ENCODE measurements at places on chromosomes 1 and 21.
A peak's percentile ranks its signal among the peaks of the same experiment; 100 is the strongest.

GRCh38 chr1:63982201-63982600, 208.4 kb downstream of the ROR1 start:
- DNase-seq: no peak

- DNase-seq: no peak
Observed at GRCh38 chr1:200262326-200262965, 147.4 kb downstream of the ZNF281 start.

DNA sequence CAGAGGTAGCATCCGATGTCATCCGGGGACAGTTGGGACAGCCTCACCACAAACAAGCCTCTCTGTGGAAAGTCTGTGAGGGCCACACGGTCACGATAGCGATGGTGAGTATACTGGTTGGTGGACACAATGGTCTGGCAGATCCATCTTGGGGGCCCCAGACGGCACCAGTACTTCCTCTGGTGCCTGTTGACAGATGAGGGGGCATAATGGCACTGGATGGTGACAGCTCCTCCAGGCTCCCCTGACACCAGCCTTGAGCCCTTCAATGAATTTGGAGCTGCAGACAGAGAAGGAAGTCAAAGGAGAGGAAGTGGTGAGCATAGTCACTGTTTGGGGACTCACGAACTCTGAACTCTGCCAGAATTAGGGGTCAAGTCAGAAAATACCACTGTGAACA, 8.0 kb downstream of the FCAMR start:
- DNase-seq: no peak

GRCh38 chr1:66937529-66938234, 12.9 kb downstream of the MIER1 start:
- DNase-seq: no peak

GRCh38 chr1:6424000-6424565, 493 bp upstream of the ESPN start:
- DNase-seq: no peak

- no peak for DNase-seq
Observed at GRCh38 chr1:92730476-92730875, 54.4 kb downstream of the EVI5 start.

DNA sequence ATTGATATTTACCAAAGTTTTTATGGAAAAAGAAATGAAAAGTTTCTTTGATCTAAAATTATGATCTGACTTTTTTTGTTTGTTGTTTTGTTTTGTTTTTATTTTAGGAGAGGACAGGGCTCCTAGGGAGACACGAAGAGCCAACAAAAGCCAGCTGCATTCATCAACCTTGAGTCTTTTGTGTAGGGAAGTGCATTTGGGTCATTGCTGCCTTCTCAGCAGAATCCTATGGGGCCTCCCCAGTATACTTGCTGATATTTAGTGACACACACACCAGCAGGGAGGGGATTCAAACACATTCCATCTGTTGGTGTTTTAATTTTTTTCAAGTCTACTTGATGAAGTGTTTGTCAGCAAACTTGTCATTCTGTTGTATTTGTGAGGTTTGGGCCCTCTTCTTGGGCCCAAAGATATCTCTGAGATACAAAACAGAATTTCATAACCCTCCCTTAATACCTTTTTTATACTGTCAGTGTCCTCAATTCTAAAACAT, 203.5 kb downstream of the NTNG1 start:
- no peak for DNase-seq

- no peak for DNase-seq
Observed at GRCh38 chr1:97186381-97186780, 464.8 kb downstream of the PTBP2 start.

DNA sequence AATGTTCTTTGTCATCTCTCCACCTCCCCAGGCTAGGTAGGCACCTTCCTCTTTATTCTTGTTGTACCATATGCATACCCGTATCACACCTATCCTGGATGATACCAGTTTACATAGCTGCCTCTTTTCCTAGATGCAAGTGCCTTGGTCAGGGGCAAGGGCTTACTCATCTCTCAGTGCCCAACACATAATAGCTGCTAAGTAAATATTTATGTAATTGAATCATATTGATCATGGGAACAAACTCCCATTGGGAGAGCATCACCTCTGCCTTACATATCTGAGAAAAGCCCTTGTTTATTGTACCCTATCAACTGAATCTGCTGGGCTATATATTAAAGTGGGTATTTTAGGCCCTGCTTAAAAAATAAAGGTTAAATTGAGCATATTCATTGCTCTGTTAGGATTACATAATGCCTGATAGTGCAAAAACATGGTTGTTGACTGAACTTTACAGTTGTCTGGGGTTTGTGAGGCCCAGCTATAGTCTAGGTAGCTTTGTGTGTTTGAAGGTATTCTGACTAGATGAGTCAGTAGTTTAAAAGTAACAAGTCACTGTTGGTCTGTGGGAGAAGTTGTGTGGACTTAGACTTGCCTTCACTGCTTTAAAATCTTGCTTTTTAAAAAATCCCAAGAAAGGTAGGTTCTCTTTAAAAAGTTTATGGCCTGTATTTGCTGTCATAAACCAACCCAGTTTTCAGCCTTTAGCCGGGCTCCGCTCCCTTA, 82.6 kb downstream of the OLFML2B start:
- DNase-seq: no peak

GRCh38 chr1:237814319-237814924, 76.3 kb downstream of the ZP4 start:
- DNase-seq: no peak

- no peak for DNase-seq
Observed at GRCh38 chr1:178847396-178847849, 23.5 kb downstream of the ANGPTL1 start.

- DNase-seq: no peak
Observed at GRCh38 chr1:66240491-66241484, 293.2 kb upstream of the SGIP1 start.

DNA sequence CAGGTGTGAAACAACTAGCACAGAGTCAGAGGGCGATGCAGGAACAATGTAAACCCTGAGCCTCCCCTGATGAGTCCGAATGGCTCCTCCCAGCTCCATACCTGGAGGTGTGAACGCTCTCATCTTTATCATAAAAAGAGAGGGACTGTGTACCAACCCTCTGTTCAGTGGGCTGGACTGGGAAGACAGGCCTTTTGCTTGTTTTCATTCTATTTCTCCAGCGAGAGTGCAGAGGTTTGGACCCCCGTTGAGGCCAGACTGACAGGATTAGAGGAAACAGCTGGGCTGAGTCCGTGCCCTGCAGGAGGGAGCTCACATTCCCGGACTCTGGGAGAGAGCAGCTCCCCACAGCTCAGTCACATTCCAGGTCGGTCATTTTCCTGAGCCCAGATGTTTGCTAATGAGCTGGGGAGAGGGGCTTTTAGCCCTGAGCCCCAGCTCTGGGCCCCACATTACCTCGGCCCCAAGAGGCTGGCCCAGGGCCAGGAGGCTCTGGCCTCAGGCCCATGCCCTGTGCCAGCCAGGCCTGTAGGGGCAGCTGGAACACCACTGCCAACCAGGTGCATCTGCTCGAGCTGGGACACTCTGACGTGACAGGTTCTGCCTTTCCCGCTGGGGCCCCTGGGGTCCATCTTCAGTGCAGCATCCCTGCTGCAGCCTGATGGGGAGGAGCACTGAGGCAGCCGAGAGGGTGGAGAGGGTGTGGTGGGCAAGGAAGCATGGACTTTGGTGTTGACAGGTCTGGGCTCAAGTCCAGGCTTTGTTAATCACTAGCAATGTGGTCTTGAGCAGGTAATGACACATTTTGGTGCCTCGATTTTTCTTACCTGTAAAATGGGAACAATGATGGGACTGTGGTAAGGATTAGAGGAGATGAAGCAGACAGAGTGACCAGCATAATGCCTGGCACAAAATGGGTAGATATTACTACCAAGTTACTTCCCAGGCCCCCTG, 3.5 kb upstream of the NBL1 start:
- DNase-seq: no peak

DNA sequence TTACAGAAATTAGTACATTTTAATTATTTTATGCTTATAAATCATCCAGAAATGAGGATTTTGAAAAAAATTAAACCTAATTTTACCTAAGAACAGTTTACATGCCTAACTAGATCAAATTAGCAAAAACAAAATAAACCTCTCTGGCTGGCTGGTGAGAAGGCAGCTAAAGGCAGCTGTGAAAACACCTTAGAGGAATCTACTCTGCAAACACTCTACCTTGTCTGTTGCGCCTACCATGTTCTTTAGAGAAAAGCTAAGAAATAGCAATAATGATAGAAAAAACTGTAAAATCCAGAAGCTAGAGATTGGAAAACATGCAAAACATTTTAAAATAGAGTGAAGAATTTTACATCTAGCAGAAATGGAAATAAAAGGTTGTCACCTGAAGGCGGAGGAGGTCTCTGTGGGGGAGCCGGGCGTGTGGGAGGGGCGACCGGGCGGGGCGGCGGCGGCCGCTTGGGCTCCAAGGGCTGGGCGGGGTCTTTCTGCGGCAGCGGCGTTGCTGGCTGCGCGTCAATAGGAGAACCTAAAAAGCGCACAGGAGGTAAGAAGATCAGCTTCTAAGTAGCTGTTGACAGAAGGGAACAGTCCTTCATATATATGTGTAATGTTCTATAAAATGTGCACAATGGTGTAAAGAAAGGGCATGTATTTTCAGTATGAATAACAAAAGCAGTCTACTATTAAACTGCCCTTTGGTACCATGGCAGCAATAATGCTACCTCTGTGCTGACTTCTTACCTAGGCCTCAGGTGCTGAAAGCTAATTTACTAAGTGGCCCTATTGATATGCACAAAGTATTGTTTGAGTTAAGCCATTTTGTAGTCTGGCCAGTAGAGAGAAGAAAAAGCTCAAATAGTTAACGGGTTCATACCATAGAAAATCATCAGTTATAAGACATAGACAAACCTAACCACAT, 33.3 kb upstream of the CFAP298 start:
- DNase-seq: no peak

- no peak for DNase-seq
Observed at GRCh38 chr1:41638086-41639024, 153.9 kb upstream of the EDN2 start.

- no peak for DNase-seq
Observed at GRCh38 chr1:3019516-3020051, 1.7 kb upstream of the ACTRT2 start.

- DNase-seq: no peak
Observed at GRCh38 chr1:247114351-247115140, 10.4 kb upstream of the ZNF669 start.

DNA sequence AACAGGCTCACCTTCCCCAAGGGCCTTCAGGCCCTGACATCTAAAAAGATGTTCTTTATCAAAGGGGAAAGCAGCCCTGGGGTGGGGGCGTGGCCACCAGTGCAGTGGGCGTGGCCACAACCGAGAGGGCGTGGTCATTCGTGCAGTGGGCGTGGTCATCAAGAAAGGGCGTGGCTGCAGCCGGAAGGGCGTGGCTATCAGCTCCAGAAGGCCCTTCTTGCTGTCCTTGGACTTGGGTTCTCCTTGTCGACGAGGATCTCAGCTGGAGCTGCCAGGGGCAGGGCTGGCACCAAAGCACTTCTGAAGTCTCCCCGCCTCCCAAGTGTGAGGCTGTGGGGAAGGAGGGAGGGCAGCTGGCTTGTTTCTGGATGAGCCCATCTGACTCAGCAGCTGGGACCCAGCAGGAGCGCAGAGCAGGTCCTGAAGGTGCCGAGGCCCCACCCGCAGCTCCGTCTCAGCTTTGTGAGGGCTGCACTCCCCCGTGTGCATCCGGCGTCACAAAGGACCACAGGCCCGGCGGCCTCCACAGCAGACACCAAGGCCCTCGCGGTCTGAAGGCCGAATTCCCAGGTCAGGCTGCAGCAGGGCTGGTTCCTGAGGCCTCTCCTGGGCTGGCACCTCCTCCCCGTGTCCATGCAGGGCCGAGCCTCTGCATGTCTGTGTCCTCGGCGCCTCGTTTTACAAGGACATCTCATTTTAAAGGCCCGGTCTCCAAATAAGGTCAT, 12.8 kb downstream of the PDE9A start:
- no peak for DNase-seq

DNA sequence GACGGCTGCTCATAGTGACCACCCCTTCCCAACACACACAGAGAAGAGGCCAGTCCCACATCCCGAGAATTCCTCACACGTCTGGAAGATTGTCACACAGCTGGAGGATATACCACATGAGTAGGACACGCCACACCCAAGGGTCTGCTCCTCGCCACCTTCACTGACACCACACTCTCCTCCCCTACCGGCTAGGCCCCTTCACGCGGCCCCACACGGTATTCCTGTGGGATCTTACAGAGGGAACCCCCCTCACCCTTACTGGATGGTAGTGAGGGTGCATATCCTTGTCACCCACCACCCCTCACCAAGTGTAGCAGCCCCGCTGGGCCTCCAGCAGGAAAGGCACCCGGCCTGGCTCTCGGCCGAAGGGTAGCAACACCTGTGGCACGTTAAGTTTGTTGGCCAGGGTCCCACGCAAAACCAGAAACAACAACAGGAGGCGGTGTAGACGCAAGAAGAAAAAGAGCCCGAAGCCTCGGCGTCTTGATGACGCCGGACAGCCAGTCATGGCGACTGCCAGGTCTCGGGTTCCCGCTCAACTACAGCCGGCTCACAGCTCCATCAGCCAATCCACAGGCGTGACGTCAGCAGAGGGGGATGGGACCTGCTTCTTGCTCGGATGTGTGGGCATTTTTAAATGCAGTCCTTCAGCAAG, at the start of gene NUP210L:
NUP210L (minus strand) TSS at position 540 of the 658 bp plus-strand sequence.
- DNase-seq: no peak

DNA sequence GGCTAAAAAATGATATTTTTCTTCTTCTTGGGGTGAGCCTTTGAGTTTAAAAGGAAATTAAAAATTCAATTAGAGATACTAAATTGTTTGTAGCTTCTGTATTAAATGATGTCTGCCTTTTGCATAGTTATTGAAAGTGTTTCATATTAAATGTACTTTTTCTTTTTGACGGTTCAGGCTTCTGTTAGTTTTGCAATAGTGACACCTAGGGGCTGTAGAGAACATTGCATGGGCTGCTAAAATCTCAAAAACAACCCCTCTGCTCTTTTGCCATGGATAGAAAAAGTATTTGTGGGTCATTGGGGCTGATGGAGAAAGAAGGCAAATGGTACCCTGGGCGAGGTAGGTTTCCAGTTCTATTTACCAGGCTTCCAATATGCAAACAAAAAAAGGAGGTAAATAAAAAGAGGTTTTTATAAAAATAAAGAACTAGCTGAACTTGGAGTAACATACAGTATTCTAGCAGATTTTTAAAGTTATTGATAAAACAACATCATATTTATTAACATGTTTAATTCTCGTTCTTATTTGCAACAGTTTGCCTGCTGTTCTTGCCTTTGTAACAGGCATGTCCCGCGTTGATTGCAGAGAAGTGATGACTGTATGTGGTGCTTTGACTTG, 115.4 kb upstream of the HOOK1 start:
- DNase-seq: peak; percentile 8

DNA sequence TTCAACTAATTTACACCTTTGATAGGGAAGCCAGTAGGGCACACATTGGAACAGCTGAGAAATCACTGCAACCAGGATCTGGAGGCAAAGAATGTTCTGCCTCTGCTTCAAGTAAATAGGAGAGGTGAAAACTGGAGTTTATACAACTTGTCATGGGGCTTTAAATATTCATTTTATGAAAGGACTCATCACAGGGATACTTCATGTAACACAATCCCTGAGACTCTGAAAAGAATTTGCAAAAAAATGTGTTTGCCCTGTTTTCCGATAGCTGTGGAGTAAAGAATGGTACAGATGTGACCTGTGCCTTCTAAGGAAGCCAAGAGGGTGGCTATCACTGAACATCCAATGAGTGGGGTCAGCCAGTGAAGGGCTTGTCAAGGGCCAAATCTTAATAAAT, 152.0 kb downstream of the LMX1A start:
- DNase-seq: no peak

GRCh38 chr21:18959817-18960216, 556.2 kb upstream of the TMPRSS15 start:
- no peak for DNase-seq

Measured in T follicular helper cell (primary cell).